DMS79 treated with DMSO at 0.1 percent for 48 hours (cell line): ENCODE measurements at places on chromosomes 6 and 20.

GRCh38 chr20:64162239-64162910 is 1.9 kb upstream of the MYT1 start:
- peak; percentile 57 for DNase-seq

DNA sequence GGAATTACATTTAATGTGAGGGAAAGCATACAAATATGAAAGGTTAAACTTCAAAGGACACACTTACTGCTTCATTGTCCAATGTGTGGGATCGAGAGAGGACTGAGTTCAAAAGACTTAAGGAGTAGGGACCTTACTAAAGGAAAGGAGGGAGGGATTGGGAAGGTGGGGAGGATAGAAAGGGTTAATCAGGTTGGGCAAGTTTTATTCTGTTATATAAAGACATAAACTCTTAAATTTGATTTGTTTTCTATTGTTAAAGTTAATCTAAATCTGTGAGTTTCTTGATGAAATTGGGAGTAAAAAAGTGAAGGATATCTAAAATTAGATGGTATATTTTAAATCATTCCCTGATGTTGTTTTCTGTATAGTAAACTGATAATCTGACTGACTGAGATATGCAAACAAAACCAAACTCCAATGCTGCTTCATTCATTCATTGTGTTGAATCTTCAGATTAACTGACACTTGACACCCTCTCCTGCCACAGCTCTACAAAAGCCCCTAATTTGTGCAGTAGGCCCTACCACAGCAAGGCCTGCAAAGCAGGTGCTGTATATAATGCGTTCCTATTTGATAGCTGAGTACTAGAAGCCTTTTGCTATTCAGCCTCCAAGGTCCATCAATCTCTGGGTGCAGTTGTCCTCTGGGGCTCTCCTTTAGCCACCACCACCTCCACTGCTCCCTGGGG is 1.3 kb upstream of the UBE2J1 start:
- peak; percentile 11 for DNase-seq

GRCh38 chr6:150899231-150899630 is 33.7 kb downstream of the MTHFD1L start:
- DNase-seq: no peak

DNA sequence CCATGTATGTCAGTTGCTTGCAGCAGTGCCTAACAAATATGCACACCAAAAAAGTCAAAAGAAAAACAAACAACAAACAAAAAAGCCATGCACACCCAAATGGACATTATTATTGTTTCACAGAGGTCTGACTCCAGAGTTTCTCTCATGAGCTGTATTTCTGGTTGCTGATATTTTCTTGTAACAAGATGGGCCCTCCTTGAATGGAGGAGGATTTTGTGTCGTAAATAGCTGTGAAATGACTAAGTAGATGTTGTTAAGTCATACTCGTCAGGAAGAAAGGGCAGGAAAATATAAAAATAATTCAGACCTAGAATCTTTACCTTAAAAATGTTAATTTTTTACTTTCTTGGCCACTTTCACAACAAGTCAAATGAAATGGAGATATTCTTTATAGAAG is 96.0 kb downstream of the PLEKHG1 start:
- no peak for DNase-seq

DNA sequence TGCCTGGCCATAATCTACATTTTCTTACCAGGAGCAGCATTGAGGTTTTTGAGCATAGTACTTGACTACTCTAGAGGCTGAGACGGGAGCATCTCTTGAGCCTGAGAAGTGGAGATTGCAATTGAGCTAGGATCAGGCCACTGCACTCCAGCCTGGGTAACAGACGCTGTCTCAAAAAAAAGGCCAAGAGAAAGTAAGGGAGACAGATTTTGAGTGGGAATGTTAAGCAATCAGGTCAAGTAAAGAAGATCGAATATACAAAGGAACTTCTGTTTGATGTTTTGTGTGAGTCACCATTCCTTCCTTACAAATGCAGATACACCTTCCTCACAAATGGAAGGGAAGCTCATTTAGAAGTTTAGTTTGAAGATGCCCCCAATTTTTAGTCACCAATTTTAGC is 4.4 kb downstream of the PNRC1 start:
- DNase-seq: peak; percentile 31

- no peak for DNase-seq
Measured at GRCh38 chr6:54206510-54206909, 95.3 kb downstream of the MLIP start.
